H1 (cell line): ENCODE measurements at places on chromosomes 3 and 15.

DNA sequence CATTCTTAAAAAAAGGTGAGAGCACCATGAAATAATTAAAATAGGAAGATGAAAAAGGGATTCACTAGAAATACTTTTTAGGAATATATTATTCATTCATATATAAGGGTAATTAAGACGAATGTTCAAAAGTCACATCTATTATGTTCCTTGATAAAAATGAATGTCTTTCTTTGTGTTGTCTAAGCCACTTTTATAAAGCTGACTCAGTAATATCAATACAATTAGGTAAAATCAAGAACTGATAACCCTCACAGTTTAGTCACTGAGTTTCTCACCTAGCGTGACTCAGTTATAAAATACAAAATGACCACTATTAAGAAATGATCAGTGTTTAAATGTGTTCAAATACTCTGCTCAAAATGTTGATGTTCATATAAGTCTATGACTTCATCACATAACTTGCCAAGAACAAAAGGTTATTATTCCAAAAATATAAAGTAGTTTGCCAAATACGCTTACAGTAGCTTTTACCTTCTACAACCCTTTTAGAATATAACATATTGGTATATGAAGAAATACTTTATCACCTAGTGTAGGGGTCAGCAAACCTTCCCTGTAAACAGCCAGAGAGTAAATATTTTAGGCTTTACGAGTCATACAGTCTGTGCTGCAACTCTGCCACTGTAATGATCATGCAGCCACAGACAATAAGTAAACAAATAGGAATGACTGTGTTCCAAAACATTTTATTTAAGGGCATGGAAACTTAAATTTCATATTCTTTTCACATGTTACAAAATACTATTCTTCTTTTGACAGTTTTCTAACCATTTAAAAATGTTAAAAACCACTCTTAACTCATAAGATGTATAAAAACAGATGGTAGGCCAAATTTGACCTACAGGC is 369.8 kb downstream of the TBC1D5 start:
- H3K4me3 ChIP-seq = no peak overlapping the region
- no peaks in the 10 kb centered on the region for H3K4me1 ChIP-seq
- H3K27ac ChIP-seq = no peak overlapping the region
- H3K27me3 ChIP-seq = no peaks in the 10 kb centered on the region

DNA sequence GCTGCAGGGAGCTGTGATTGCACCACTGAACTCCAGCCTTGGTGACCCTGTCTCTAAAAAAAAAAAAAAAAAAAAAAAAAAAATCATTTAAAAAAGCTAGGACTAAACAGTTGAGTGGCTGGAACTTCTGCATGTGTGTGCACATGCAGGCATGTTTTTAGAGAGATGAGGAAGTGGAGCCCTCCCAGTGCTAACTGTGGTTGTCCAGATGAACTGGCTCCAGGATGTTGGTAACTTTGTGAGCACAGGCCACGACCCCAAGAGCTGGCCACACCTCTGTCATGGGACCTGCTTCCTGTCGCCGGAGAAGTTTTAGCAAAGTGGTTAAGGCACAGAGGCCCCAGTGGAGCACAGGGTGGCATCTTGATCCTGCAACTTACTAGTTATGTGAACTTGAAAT is 27.0 kb downstream of the CHCHD6 start:
- no peak for DNase-seq
- H3K4me3 ChIP-seq = no peak overlapping the region
- H3K4me1 ChIP-seq = no peaks in the 10 kb centered on the region
- H3K27me3 ChIP-seq = no peaks in the 10 kb centered on the region

GRCh38 chr3:58009026-58009748 is 965 bp downstream of the FLNB start:
- no peaks in the 10 kb centered on the region for H3K27me3 ChIP-seq
- H3K4me3 ChIP-seq = peak overlapping the region; percentile 97
- H3K27ac ChIP-seq = no peak overlapping the region
- peak; percentile 50 for DNase-seq
- no peaks in the 10 kb centered on the region for H3K36me3 ChIP-seq

- peaks cover 4% of the 10 kb centered on the region; the same call in 1 of the 2 replicates for H3K36me3 ChIP-seq
- H3K4me3 ChIP-seq = no peak overlapping the region
- no peak overlapping the region for H3K27ac ChIP-seq
- DNase-seq = no peak
Observed at GRCh38 chr3:15645740-15646501, 44.4 kb downstream of the BTD start.

DNA sequence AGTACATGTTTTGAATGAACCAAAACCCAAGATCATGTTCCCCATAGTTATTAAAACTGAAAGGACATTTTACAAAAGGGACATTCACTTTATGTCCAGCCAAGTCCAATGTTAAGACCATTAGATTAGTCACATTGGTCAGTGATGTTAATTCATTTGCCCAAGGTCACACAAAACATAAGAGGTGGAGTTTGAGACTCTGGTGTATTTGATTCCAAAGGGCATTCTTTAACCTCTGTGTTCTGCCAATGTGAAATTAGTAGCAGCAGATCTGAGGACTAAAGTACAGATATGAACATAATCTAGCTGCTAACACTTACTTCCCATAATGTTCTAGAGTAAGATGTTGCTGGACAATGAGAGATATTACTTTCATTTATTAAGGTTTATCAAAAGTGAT is 425.6 kb downstream of the TUSC7 start:
- no peak overlapping the region for H3K27ac ChIP-seq
- H3K4me1 ChIP-seq = no peaks in the 10 kb centered on the region
- H3K4me3 ChIP-seq = no peak overlapping the region
- no peaks in the 10 kb centered on the region for H3K36me3 ChIP-seq
- DNase-seq = no peak

GRCh38 chr3:196632046-196632751 is 7.3 kb upstream of the NRROS start:
- H3K27ac ChIP-seq = peak overlapping the region; percentile 94
- no peaks in the 10 kb centered on the region for H3K36me3 ChIP-seq
- peaks cover 12% of the 10 kb centered on the region for H3K4me1 ChIP-seq
- peak; percentile 72 for DNase-seq
- peak overlapping the region; percentile 62 for H3K4me3 ChIP-seq

GRCh38 chr3:141802316-141803077 is 39.3 kb downstream of the GRK7 start:
- no peak overlapping the region for H3K27ac ChIP-seq
- no peak overlapping the region for H3K4me3 ChIP-seq
- peaks cover 8% of the 10 kb centered on the region for H3K4me1 ChIP-seq
- no peaks in the 10 kb centered on the region for H3K36me3 ChIP-seq
- DNase-seq = no peak

GRCh38 chr3:13513913-13514517 is 33.9 kb downstream of the HDAC11 start:
- no peak overlapping the region for H3K4me3 ChIP-seq
- no peaks in the 10 kb centered on the region for H3K36me3 ChIP-seq
- no peaks in the 10 kb centered on the region for H3K27me3 ChIP-seq

DNA sequence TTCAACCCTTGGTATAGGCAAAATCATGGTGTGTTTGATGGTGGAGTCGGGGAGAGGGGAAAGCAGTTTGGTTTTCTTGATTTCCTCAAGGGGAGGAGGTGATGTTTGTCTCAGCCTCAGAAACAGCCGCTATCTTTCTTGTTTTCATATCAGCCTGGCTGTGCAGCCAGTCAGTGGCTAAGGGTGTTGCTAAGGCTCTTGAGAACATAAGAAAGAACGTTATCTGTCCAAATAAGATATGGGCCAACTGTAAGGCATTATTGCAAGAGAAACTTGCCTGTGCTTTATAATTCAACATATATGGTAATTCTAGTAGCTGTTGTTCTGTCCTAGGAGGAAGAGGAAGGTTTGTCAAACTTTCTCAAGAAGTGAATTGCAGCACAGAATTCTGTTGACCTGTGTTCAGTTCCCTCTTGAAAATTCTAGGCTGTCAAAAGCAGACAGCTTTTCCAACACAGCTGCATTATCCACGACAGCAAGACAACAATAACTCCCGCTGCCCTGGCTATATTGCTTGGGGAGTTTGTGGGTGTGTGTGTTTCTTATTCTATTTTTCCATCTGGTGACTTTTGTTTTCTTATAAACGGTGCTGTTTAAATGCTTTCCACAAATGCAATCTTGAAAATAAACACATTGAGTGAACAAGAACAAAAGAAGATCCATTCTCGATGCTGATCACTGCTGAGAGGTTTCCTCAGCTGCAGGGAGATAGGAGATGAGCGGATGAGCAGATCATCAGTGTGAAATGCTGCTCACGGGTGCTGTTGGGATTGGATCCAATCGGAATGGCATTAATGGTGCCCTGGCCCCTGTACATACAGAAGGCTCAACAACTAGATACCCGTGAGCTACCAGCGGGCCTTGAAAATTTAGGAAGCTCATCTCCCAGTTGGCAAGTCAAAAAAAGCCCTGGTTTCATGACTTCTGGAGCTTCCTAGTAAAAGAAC is 90.8 kb upstream of the TNFAIP8L3 start:
- no peaks in the 10 kb centered on the region for H3K27me3 ChIP-seq
- no peak overlapping the region for H3K27ac ChIP-seq
- H3K4me3 ChIP-seq = no peak overlapping the region
- DNase-seq = no peak
- H3K4me1 ChIP-seq = no peaks in the 10 kb centered on the region

GRCh38 chr15:75235051-75235673 is 23.0 kb upstream of the GOLGA6C start:
- no peaks in the 10 kb centered on the region for H3K36me3 ChIP-seq
- no peaks in the 10 kb centered on the region for H3K4me1 ChIP-seq
- DNase-seq = no peak
- no peak overlapping the region for H3K27ac ChIP-seq

GRCh38 chr3:49476563-49476962 is 6.5 kb downstream of the DAG1 start:
- no peak overlapping the region for H3K4me3 ChIP-seq
- no peak overlapping the region for H3K27ac ChIP-seq
- no peak for DNase-seq

GRCh38 chr3:46369151-46369550 is 1.6 kb upstream of the CCR5 start:
- H3K4me3 ChIP-seq = no peak overlapping the region
- no peaks in the 10 kb centered on the region for H3K36me3 ChIP-seq
- no peaks in the 10 kb centered on the region for H3K27me3 ChIP-seq
- no peaks in the 10 kb centered on the region for H3K4me1 ChIP-seq
- H3K27ac ChIP-seq = no peak overlapping the region

- H3K4me1 ChIP-seq = peaks cover 1% of the 10 kb centered on the region; the same call in 1 of the 2 replicates
- no peak overlapping the region for H3K27ac ChIP-seq
- no peak overlapping the region for H3K4me3 ChIP-seq
- no peaks in the 10 kb centered on the region for H3K36me3 ChIP-seq
Observed at GRCh38 chr3:108408883-108409799, 101.3 kb downstream of the MYH15 start.

- H3K27me3 ChIP-seq = peaks cover 18% of the 10 kb centered on the region
- no peaks in the 10 kb centered on the region for H3K36me3 ChIP-seq
- H3K4me3 ChIP-seq = no peak overlapping the region
- H3K4me1 ChIP-seq = no peaks in the 10 kb centered on the region
- DNase-seq = no peak
Observed at GRCh38 chr15:96046620-96047240, 283.8 kb upstream of the NR2F2 start.

DNA sequence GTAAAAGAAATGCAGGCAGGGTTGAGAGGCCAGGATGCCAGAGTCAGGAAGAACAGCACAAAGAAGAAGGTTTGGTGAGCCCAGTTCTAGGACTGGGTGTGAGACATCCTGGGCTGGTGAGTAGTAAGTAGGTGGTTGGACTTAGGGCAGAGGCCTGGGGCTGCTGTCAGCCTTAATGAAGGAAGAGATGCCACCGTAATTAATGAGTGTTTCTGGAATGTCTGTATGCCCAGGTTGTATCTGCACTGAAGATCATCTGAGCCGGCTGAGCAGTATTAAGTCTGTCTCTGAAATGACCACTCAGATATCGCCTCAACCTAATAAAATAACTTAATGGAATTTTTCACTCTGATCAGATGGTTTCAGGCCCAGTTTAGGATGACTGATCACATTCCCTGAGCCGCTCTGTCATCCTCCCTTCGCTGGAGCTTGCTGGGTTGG is 532.9 kb upstream of the IL12A start:
- peaks cover 9% of the 10 kb centered on the region; the same call in 1 of the 2 replicates for H3K4me1 ChIP-seq
- no peak for DNase-seq
- no peak overlapping the region for H3K4me3 ChIP-seq
- H3K27ac ChIP-seq = no peak overlapping the region
- no peaks in the 10 kb centered on the region for H3K27me3 ChIP-seq

GRCh38 chr15:85168642-85169173 is 187.1 kb downstream of the PDE8A start:
- H3K27ac ChIP-seq = no peak overlapping the region
- H3K4me3 ChIP-seq = peak overlapping the region; percentile 28; the same call in 1 of the 2 replicates
- DNase-seq = peak; percentile 72
- H3K4me1 ChIP-seq = no peaks in the 10 kb centered on the region

- H3K4me3 ChIP-seq = no peak overlapping the region
- H3K4me1 ChIP-seq = no peaks in the 10 kb centered on the region
Observed at GRCh38 chr15:39602143-39602542, 21.3 kb downstream of the THBS1 start.

- no peak overlapping the region for H3K27ac ChIP-seq
- H3K27me3 ChIP-seq = no peaks in the 10 kb centered on the region
- H3K36me3 ChIP-seq = no peaks in the 10 kb centered on the region
- H3K4me3 ChIP-seq = no peak overlapping the region
- no peak for DNase-seq
- no peaks in the 10 kb centered on the region for H3K4me1 ChIP-seq
Observed at GRCh38 chr3:195073866-195074860, 196.8 kb downstream of the XXYLT1 start.

- H3K27ac ChIP-seq = no peak overlapping the region
- H3K36me3 ChIP-seq = peaks cover 2% of the 10 kb centered on the region; the same call in 1 of the 2 replicates
- no peaks in the 10 kb centered on the region for H3K4me1 ChIP-seq
- no peak overlapping the region for H3K4me3 ChIP-seq
Observed at GRCh38 chr15:62649793-62650420, 392.6 kb upstream of the TPM1 start.

GRCh38 chr3:32757618-32758374 is 60.0 kb upstream of the TRIM71 start:
- 0 out of 2 replicates have a peak, but pooled peaks cover 2% of the 10 kb centered on the region for H3K36me3 ChIP-seq
- no peaks in the 10 kb centered on the region for H3K27me3 ChIP-seq
- H3K4me3 ChIP-seq = no peak overlapping the region
- 0 out of 2 replicates have a peak, but pooled peaks cover 4% of the 10 kb centered on the region for H3K4me1 ChIP-seq
- no peak overlapping the region for H3K27ac ChIP-seq

- no peak for DNase-seq
- H3K27ac ChIP-seq = no peak overlapping the region
- no peak overlapping the region for H3K4me3 ChIP-seq
- no peaks in the 10 kb centered on the region for H3K36me3 ChIP-seq
- H3K27me3 ChIP-seq = no peaks in the 10 kb centered on the region
- no peaks in the 10 kb centered on the region for H3K4me1 ChIP-seq
Observed at GRCh38 chr3:158531334-158531733, 39.7 kb upstream of the MLF1 start.

DNA sequence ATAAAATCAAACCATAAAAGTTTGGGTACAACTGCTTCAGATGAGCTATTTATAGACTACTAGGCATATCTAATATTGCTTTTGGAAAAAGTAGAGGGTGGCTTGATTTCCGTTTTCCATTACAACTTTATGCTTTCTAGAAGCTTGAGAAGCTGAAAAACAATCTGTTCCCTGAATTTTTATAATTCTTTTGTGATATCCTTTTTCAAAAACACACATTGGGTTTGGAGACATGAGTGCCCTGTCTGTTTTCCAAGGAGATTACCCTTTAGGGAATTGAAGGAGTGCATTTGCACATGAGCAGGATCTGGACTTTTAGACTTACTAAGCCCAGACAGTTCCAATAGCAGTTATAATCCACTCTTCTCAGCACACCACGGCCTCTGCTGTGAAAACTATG is 49.5 kb upstream of the FILIP1L start:
- no peak overlapping the region for H3K4me3 ChIP-seq
- no peaks in the 10 kb centered on the region for H3K27me3 ChIP-seq
- DNase-seq = no peak
- no peaks in the 10 kb centered on the region; the same call in 1 of the 2 replicates for H3K36me3 ChIP-seq
- H3K27ac ChIP-seq = no peak overlapping the region
- no peaks in the 10 kb centered on the region for H3K4me1 ChIP-seq
